Heart right ventricle (tissue), 16 donors: ENCODE measurements at places on chromosomes 12 and 14. TPM values are rescaled to one million over a fixed set of nuclear protein-coding genes. Genes with fewer than 3 reads are reported as not detected.
A peak's percentile ranks its signal among the peaks of the same experiment; 100 is the strongest.

Gene HELB
- total RNA-seq, result 1.8 TPM

Gene AMN
- not detected for total RNA-seq

Gene KRT6C
- total RNA-seq, result not detected

DNA sequence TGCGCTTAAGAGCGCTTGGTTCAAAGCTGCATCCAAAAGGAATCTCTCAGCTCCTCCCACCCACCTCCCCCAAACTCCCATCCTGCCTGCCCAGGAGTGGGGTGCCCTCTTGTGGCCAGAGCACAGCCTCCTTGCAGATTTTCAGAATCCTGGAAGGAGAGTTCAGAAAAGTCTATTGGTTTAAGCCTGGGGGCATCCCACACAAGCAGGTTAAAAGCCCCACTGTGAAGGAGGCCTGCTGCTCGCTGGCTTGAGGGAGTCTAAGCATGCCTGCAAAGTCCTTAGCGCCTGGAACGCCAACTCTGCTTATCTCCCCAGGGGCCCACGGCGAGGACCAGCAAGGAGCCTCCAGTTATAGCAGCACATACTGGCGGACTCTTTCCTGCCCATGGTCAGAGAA lies 297.1 kb downstream of the KSR2 start:
- no peaks in the 10 kb centered on the region for H3K4me1 ChIP-seq
- peaks cover 17% of the 10 kb centered on the region for H3K27me3 ChIP-seq
- no peak overlapping the region for H3K4me3 ChIP-seq
- H3K36me3 ChIP-seq, result no peaks in the 10 kb centered on the region
- no peak for DNase-seq

DNA sequence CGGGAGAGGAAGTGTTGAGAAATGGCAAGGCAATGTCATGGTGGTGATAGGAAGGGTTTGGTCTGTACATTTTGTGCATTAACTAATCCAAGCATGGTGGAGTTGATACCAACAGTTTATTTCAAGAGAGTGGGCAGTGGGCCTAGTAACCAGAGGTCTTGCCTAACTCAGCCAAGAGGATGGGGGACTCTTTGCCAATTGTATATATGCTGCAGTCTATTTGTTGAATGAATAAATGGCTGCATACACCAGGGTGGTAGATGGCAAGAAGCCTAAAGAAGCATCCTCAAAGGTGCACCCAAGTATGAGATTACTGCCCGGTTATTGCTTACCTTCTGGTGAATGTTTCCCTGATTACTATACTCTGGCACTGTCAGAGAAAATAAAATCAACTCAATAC lies 295.9 kb downstream of the ITPR2 start:
- H3K4me3 ChIP-seq, result no peak overlapping the region
- no peaks in the 10 kb centered on the region for H3K27me3 ChIP-seq
- no peak overlapping the region for H3K27ac ChIP-seq
- no peaks in the 10 kb centered on the region for H3K36me3 ChIP-seq
- no peaks in the 10 kb centered on the region for H3K4me1 ChIP-seq

DNA sequence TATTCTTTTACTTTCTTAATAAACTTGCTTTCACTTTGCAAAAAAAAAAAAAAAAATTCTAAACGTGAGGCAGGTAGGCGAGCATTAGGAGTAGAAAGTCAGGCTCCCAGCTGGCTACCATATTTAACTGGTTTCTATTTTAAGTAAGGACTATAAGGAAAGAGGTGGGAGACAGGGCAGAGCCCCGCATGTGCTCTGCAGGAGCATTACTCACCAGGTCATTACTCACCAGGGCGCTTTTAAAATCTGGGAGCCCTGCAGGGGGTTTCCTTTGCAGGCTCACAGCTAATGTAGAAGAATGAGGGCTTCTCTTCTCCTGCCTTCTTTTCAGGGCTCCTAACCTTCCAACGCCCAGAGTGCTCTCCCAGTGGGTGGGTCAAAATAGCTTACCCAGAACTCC lies 14.0 kb upstream of the DPF3 start:
- peaks cover 11% of the 10 kb centered on the region for H3K4me1 ChIP-seq
- H3K27me3 ChIP-seq, result no peaks in the 10 kb centered on the region
- no peaks in the 10 kb centered on the region for H3K36me3 ChIP-seq

DNA sequence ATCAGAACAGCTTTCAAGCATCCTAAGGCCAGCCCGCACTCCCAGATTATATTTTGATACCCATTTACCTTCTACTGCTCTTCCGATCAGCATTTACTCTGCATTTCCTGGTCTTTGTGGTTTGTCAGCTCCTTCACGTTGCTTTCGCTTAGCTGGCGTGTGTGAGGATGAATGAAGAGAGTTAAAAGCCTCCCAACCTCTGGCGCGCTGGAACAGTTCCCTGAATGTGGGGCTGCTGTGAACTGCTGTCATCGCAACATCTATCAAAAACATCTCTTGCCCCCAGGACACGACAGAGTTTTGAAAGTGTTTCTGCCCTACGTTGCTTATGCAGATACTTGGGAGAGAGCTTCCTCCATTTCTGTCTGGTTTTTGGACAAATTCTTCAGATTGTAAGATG lies 129.2 kb downstream of the KCNA5 start:
- no peaks in the 10 kb centered on the region for H3K36me3 ChIP-seq
- H3K4me3 ChIP-seq, result no peak overlapping the region
- H3K27ac ChIP-seq, result no peak overlapping the region
- DNase-seq, result no peak

DNA sequence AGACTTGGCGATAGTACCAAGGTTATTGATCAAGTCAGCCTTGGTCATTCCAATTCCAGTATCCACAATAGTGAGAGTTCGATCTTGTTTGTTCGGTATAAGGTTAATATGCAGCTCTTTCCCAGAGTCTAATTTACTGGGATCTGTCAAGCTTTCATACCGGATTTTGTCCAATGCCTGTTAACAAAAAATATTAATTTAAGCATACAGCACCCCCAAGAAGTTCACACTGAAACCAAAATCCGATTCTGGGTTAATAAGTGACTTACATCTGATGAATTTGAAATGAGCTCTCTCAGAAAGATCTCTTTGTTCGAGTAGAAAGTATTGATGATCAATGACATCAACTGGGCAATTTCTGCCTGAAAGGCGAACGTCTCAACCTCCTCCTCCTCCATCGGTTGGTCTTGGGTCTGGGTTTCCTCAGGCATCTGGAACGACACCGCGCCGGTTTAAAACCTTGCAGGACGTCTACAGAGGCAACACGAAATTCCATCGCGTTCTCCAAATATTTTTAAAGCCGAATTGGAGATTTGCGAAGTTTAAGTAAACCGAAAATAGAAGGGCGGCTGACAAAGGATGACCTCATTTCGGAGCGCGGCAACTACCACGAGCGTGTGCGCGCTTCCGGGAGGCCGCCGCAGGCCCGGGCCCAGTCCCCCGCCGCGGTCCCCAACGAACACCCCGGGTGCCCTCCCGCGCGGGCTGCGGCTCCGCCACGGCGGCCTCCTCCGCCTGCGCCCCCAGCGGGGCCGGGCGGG lies 716 bp downstream of the HSP90AA1 start:
- H3K27me3 ChIP-seq, result no peaks in the 10 kb centered on the region
- peak overlapping the region; percentile 99 for H3K4me3 ChIP-seq
- peak overlapping the region; percentile 99 for H3K27ac ChIP-seq
- H3K36me3 ChIP-seq, result peaks cover 47% of the 10 kb centered on the region
- peak; percentile 54 for DNase-seq

- H3K27me3 ChIP-seq, result peaks cover 65% of the 10 kb centered on the region
- no peaks in the 10 kb centered on the region for H3K36me3 ChIP-seq
- peak within 1 kb of the TSS; percentile 61 for H3K4me3 ChIP-seq
- H3K27ac ChIP-seq, result peak within 1 kb of the TSS; percentile 9
- DNase-seq, result no peak
- H3K4me1 ChIP-seq, result peaks cover 8% of the 10 kb centered on the region
These were observed at the start of gene RGS6 for GRCh38 chr14:71932229-71932981. Gene RGS6, plus strand, starts transcription at chr14:71932429.
